ENCODE measurements at places on chromosomes 16 and 17. TPM values are rescaled to one million over a fixed set of nuclear protein-coding genes. Genes with fewer than 3 reads are reported as not detected.

- DNase-seq, result no peak
These were observed 916 bp downstream of the HEATR3 start for GRCh38 chr16:50066482-50067289.

DNA sequence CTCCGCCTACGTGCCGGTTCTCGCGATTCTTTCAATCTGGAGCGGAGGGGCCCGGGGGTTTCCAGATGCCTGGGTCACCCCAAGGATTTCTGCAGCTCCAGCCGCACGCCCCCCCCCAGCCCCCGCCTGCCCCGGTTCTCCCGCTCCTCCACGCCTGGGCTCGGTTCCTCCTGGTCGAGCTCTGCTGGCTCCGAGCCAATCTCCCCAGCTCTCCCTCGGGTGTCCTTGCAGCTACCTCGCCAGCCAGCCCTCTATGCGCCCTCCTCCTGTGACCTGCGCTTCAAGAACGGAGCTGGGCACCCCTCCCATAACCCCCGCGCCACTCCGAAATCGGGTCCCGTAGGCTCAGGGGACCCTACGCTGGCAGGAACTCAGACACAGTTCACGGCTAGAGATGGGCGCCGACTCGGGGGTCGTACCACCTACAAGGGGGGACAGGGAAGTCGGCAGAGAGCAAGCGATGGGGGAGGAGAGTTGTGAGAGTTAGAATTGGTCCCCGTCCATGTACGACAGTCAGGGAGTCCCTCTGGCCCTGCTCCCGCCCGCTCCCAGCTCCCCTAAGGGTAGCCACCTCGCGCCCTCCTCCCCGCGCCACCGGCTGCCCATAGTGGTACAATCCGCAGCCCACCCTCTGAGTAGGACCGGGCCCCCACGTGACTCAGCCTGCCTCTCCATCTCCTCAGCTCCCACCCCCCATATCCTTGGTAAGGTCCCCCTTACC lies 961 bp downstream of the FGF11 start:
- DNase-seq, result no peak

GRCh38 chr17:66221343-66221742 lies 7.9 kb downstream of the APOH start:
- no peak for DNase-seq

GRCh38 chr16:22065252-22065651 lies 27.1 kb upstream of the VWA3A start:
- DNase-seq, result no peak

GRCh38 chr16:938136-938535 lies 32.6 kb downstream of the LMF1 start:
- no peak for DNase-seq

GRCh38 chr16:62019851-62020250 lies 16.4 kb downstream of the CDH8 start:
- DNase-seq, result no peak

- DNase-seq, result peak; percentile 71
These were observed 12.6 kb downstream of the KCTD2 start for GRCh38 chr17:75059369-75060345.

DNA sequence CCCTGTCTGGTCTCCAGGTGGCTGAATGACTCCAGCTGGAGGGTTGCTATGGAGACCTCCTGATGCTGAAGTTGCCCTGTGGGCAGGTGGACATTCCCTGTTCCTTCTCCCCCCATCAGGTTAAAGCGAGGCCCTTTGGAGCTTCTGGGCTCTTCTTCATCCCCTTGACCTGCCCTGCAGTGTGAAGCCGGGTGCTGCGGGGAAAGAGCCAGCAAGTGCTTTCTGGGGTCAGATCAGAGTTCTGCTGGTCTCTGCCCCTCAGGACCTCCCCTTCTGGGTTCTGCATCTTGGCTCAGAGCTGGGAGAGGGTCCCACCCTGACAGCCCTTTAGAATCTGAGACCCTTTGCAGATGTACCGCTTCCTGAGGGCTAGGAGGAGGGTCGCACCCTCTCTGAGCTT lies 25.1 kb downstream of the NKD1 start:
- no peak for DNase-seq

GRCh38 chr17:43846221-43846712 lies 709 bp upstream of the CD300LG start:
- peak; percentile 71 for DNase-seq

DNA sequence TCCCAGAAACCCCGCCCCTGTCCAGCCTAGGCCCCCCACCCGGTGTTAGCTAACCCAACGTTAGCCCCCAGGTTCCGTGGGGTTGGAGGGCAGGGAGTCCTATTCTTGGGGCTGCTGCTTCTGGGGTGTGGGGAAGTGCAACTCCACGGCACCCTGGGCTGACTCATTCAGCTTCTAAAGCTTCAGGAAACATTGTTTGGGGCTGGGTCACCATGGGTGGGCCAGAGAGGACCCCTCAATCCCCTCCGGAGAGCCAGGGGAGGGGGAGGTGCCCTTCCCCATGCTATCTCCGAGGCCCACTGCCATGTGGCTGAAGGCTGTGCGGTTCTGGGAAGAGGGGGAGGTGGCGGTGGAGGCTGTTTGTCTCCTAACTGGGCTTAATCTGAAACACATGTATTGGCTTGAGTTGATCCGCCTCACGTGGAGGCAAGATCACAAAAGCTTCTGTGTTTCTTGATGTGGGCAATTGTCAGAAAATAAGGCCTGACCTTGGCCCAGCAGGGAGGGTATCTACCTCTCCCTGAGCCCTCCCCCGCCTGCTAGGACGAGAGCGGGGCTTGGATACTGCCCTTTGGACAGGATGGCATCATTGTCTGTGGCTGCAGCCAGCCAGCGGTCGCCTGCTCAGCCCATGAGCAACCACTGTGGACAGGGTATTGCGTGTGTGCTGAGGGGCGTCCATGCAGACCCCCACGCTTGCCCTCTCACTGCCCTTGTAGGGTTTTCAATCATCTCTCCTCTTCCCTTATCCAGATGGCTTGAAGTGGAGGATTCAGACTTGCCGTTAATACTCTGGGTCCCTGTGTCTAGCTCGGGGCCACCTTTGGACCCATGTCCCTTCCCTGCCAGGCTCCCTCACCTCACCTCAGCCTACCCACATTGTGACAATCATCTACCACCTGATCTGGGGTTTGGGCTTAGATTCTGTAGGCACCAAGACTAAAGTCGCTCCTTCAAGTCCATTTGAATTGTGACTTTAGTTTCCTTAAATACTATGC lies 1.3 kb downstream of the SERPINF1 start:
- peak; percentile 79 for DNase-seq

- no peak for DNase-seq
These were observed 81.8 kb upstream of the TOB1 start for GRCh38 chr17:50947782-50948543.

- no peak for DNase-seq
These were observed 33.7 kb downstream of the HOXB1 start for GRCh38 chr17:48497103-48497502.

DNA sequence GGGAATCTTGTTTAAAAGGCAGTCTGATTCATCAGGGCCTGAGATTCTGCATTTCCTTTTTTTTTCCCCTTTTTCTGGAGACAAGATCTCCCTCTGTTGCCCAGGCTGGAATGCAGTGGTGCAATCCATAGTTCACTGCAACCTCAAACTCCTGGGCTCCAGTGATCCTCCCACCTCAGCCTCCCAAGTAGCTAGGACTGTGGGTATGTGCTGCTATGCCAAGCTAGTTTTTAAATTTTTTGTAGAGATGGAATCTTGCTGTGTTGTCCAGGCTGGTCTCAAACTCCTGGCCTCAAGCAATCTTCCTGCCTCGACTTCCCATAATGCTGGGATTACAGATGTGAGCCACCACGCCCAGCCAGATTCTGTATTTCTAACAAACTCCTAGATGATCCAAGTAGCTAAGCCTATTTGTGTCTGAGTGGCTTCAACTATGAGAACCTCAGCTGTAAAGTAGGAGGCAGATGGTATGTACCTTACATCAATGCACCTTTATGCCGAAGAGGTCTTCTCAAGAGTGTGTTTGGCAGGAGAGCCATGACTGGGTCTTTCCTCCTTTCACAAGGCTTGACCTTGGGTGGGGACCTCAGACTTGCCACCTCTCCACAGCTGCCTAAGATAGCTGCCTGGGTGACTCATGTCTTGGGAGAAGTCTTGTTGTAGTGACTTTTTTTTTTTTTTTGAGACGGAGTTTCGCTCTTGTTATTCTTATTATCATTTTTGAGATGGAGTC lies 10.9 kb downstream of the LDAF1 start:
- no peak for DNase-seq

DNA sequence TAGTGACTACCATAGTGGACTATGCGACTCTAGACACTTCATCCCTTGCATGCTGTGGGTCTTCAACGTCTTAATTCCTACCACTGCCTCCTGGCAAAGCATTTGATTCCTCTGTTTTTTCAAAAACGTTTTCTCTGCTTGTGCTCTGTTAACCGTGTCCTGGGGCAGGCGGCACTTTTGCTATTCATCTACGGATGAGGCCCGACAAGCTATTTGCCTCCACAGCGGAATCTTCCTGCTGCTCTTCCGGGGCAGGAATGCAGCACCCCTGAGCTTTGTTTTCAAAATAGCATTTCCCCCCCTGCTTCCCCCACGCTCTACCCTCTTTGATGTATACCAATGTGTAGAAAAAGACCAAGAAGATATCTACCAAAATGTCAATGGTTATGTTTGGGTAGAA lies 39.8 kb upstream of the METTL16 start:
- DNase-seq, result no peak

GRCh38 chr17:62653002-62653825 lies 25.7 kb downstream of the MRC2 start:
- peak; percentile 69 for DNase-seq

- DNase-seq, result no peak
These were observed 389.3 kb downstream of the PMP22 start for GRCh38 chr17:14875557-14876412.

The KCNG4 gene
- not detected for polyA plus RNA-seq

The ABCC3 gene
- 40.4 TPM for polyA plus RNA-seq

The TBX21 gene
- polyA plus RNA-seq, result 0.14 TPM

The RPA1 gene
- 59.4 TPM for polyA plus RNA-seq

The RNF43 gene
- polyA plus RNA-seq, result not detected

The HSD3B7 gene
- polyA plus RNA-seq, result 8.2 TPM

The IL17C gene
- not detected for polyA plus RNA-seq

The CD300LB gene
- polyA plus RNA-seq, result 0.07 TPM

The SMIM5 gene
- polyA plus RNA-seq, result 7.2 TPM

The CA5A gene
- 0.13 TPM for polyA plus RNA-seq

The SMYD4 gene
- 7.7 TPM for polyA plus RNA-seq

The PPP1R1B gene
- polyA plus RNA-seq, result 15.9 TPM

The IGF2BP1 gene
- 14.0 TPM for polyA plus RNA-seq

All from muscle of arm (tissue), 14 donors.